ENCODE measurements at places on chromosomes 2 and 18. TPM values are rescaled to one million over a fixed set of nuclear protein-coding genes. Genes with fewer than 3 reads are reported as not detected.

DNA sequence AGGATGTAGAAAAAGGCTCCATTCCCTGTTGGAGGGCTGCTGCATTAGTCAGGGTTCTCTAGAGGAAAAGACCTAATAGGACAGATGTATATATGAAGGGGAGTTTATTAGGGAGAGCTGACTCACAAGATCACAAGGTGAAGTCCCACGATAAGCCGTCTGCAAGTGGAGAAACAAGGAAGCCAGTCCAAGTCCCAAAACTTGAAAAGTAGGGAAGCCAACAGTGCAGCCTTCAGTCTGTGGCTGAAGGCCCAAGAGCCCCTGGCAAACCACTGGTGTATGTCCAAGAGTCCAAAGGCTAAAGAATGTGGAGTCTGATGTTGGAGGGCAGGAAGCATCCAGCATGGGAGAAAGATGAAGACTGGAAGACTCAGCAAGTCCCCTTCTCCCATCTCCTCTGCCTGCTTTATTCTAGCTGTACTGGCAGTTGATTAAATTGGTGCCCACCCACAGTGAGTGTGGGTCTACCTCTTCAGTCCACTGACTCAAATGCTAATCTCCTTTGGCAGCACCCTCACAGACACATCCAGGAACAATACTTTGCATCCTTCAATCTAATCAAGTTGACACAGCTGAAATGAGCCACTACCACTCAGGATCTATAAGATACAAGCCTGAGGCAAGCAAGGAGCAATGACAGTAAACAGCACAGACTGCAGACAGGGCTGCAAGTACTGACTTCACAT, 30.0 kb upstream of the ATG16L1 start:
- DNase-seq = no peak

GRCh38 chr18:42977982-42978637, 137.4 kb downstream of the RIT2 start:
- no peak for DNase-seq

Gene KLHL14
- not detected for total RNA-seq

DNA sequence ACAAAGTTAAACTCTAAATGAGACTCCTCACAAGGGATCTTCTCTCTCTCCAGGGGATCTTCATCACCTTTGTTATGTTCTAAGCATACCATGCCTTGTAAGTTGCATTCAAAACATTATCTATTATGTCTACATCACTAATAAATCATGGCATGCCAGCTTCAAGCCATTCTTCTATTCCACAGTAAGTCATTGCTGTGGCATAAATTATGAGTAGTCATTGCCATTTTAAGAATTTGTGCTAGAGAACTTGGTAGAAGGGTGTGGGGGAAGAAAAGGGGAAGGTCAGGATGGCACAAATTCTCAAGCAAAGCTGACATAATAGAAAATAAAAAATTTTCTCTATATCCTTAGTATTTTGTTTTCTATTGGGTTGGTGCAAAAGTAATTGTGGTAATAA, 33.5 kb downstream of the BARD1 start:
- DNase-seq = no peak

- DNase-seq = no peak
These were observed 584.9 kb downstream of the TMEM182 start for GRCh38 chr2:103346780-103347179.

- DNase-seq = no peak
These were observed 201.2 kb downstream of the SLC4A10 start for GRCh38 chr2:161825429-161825828.

DNA sequence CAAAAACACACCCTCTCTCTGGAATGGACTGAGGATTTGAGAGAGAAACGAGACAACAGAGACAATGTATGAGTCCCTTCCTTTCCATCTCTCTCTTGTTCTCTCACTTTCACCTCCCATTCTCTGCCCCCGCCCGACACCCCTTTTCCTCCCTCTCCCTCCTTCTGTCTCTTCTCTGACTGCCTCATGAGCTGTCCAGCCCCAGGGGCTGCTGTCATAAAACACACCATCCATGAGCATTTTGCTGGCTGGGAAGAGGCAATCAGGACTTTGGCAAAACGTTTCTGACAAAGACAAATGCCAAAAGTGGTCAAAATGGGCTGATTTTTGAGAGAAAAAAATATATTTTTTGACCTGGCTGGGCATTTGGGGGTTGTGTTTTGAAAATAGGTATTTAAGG, 377.2 kb downstream of the EN1 start:
- no peak for DNase-seq

DNA sequence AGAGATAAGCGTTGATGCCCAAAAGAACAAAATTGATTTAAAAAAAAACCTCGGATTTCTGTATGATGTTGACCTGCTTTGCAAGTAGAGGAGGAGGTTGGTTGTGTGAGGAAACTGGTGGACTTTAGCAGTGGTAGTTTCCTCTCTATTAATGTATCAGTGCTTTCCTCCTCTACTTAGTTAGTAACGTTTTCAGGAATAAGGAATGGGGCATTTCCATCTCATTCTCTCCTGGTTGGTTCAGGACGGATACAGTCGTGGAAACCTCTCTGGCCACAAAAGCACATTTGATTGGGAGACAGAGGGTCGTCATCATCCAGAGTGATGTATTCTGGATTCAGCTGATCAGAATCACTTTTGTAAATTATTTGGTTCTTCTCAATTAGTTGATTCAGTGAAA, 1.5 kb downstream of the FHOD3 start:
- DNase-seq = no peak

DNA sequence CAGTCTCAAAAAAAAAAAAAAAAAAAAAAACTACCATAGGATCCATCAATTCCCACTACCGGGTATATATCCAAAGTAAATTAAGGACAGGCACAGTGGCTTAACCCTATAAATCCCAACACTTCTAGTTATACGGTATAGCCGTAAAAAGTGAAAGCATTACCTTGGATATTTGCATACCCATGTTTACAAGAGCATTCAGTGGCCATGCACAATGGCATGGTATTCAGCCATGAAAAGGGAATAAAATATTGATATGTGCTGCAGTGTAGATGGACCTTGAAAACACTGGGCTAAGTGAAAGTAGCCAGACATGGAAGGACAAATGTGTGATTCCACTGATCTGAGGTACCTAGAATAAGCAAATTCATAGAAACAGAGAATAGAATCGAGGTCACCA, 111.8 kb upstream of the CAB39 start:
- DNase-seq = no peak

DNA sequence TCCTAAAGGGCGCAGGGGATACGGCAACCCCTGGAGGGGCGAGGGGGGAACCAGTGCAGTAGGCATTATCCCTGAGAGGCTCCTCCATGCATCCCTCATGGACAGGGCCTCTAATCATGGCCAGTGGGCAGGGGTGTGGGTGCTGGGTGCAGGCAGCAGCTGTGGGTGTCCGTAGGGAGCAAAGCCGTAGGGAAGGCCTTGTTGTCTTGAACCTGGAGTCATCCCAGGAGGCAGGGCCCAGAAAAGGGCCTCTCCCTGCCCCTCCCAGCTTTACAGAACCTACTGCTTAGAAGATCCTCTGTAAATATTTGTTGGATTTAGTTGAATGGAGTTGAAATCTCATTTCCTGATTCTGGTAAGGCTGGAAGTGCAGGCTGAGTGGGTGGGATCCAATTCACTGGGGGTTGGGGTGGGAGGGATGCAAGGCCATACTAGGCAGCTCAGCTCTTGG, 207.0 kb upstream of the HAAO start:
- DNase-seq = no peak

DNA sequence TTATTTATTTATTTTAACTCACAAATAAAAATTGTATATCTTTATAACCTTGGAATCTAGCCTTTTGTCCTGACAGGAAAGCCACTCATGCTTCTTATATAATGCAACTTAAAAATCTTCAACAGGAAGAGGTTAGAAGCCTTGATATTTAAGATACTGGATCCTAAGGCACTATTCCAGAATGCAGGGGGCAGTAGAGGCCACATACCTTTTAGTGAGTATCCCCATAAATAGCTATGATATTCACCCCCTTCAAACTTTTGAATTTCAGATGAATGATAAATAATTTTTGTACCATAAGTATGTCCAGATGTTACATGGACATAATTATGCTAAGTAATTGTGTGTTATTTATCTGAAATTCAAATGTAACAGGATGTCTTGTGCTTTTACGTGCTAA, 592.7 kb upstream of the VRK2 start:
- DNase-seq = no peak

Gene IL36G
- not detected for total RNA-seq

- DNase-seq = no peak
These were observed 142.4 kb upstream of the MEX3C start for GRCh38 chr18:51339856-51340255.

Gene C2orf66
- not detected for total RNA-seq

GRCh38 chr2:65985986-65986385, 448.9 kb upstream of the MEIS1 start:
- no peak for DNase-seq
